ENCODE measurements at places on chromosomes 11 and 22. TPM values are rescaled to one million over a fixed set of nuclear protein-coding genes. Genes with fewer than 3 reads are reported as not detected.

PATE2 gene
- 0.29 TPM for total RNA-seq

GRAMD1B gene
- total RNA-seq: 3.1 TPM

ZNRF3 gene
- 3.5 TPM for total RNA-seq

UBASH3B gene
- 13.9 TPM for total RNA-seq

DGCR6 gene
- total RNA-seq: 0.15 TPM

MGAT3 gene
- not detected for total RNA-seq

Data from smooth muscle cell of trachea (primary cell).